NCI-H1417 (cell line): ENCODE measurements at places on chromosomes 2 and 18.

DNA sequence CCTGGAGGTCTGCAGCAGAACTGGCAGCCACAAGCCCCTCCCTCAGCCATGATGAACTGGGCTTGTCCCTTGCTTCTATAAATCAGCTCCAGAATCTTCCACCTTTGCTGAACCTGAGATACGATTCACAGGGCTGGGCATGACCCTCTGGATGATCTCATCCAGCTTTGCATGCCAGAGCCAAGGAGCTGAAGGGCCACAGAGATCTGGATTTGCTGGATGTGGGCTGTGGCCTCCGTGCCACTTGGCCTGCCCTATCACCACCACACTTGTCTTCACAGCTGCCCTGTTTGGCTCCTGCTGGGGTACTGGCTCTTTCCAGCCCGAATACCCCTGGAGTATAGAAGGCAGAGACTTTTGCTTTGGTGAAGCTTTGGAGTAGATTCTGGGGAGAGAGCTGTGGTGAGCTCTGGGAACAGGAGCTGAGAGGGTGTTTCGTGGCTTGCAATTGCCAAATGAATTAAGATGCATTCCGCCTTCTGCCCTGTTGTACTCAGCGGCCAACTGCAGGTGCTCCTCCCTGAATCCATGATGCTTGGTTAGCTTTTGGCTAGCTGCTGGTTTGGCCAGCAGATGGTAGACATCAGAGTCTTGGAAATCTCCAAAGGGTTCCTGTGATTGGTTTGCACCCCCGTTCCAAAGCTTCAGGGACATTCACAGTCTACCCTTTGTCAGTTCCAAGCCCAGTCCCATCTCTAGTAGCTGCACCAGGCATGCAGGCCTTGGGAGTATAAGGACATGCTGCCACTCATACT is 30.9 kb upstream of the GIGYF2 start:
- DNase-seq, result no peak

GRCh38 chr2:236642125-236642524 is 72.5 kb downstream of the ACKR3 start:
- DNase-seq, result no peak

DNA sequence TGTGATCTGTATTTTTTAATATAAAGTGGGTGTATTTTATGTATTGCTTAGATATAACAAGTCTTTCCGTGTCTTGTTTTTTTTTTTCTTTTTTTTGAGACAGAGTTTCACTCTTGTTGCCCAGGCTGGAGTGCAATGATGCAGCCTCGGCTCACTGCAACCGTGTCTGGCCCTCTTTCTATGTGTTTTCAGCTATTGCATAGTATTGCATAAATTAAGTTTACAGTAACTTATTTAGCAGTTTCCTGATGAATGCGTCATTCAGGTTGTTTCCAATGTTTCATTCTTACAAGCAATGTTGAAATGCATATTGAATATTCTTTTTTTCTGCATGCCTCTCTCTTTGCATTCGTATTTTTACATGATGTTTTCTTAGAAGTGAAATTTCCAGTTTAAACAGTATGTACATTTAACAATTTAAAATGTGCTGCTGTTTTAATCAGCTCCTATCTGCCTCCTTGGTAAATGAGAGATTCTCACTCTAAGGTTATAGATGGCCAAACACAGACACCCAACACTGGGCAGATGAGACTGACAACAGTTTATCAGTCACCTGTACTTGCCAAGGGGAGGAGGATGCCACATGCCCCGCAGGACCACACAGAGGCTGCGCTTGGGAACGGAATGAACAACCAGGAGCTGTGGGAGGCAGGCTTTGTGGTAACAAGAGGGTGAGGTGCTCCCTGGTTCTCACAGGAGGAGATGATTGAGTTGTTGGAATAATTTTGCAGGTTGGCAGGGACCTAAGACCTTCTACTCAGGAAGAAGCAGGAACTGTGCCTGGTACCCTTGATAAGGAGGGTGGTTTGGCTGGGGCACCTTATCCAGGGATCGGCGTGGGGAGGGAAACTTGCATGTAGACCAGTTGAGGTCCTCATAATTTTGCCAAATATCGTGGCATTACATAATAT is 7.5 kb downstream of the SLC9A4 start:
- DNase-seq, result no peak

DNA sequence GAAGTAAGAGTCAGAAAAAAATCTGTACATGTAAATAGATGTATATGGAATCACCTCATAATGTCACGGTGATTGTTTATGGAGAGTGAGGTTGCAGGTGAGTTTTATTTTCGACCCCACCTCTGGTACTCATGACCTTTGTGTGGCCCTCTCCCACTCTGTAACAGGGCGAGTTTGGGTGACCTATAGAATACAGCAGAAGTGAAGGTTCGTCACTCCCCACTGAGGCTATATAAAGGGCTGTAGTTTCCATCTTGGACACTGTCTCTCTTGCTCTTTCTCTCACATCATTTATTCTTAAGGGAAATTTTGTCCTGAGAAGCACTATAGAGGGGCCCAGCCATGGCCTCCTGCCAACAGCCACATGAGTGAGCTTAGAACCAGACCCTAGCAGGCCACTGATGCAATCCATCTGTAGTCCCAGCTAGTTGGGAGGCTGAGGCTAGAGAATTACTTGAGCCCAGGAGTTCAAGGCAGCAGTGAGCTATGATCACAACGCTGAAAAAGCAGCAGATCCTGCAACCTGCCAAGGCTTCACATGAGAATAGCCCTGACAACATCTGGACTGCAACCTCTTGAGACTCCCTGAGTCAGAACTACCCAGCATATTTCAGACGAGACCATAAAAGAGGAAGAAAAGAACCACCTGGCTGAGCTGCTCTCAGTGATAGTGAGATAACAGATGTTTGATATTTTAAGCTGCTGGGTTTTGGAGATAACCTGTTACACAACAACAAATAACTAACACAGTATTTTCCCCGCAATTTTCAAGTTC is 74.3 kb upstream of the SLC1A4 start:
- DNase-seq, result no peak

GRCh38 chr18:48193521-48194492 is 215.4 kb downstream of the ZBTB7C start:
- DNase-seq, result no peak

GRCh38 chr18:79620576-79621165 is 58.9 kb upstream of the CTDP1 start:
- DNase-seq, result no peak

- no peak for DNase-seq
Measured at GRCh38 chr2:126909366-126909765, 10.7 kb downstream of the TEX51 start.

DNA sequence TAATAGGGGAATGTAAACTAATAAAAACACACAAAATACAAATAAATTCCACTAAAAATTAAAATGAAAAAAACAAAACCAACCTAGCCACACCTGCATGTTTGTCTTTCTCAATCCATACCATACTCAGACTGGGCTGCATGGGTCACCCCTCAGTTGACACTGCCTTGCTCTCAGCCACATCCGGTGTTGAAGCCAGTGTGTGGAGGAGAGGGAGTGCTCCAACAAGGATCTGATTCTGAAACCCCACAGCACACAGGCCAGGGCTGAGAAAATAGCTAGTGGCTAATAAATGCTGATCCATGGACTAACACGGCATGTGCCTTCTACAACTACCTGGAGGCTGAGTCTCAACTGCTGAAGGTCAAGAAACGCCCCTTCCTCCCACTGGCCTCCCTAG is 13.7 kb downstream of the RND3 start:
- DNase-seq, result no peak

DNA sequence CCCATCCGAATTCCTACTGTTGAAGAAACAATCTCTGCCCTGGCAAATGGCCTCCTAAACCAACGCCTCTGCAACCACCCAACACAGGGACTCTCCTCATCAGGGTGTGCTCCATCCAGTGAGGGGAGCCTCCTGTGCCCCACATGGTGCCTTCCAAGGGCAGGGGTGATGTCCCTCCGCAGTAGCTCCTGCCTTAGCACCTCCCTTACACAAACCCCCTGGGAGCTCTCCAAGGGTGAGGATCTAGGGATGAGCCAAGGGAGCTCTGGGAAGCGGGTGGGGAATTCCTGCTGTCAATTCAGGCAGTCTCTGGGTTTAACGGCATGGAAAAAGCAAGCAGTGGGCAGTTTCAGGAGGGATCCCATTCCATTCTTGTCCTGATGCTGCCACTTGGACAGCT is 3.8 kb downstream of the GALNT14 start:
- DNase-seq, result no peak

DNA sequence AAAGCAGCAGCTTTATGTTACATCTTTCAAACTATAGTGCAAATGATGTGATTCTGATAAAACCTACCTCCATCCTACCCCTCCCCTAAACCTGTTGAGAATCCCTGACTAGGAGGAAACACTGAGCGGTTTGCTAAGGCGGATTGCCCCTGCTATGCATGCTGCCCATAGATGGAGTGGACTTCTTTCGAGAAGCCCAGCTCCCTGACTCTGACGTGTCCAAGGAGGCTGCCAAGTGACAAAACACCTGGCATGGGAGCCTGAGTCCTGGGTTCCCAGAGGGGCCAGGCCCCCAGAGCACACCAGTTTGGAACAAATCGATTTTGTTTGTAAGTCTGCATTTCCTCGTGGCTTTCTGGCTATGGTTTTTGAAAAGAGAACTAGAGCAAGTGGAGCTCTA is 1.4 kb upstream of the UXS1 start:
- no peak for DNase-seq

DNA sequence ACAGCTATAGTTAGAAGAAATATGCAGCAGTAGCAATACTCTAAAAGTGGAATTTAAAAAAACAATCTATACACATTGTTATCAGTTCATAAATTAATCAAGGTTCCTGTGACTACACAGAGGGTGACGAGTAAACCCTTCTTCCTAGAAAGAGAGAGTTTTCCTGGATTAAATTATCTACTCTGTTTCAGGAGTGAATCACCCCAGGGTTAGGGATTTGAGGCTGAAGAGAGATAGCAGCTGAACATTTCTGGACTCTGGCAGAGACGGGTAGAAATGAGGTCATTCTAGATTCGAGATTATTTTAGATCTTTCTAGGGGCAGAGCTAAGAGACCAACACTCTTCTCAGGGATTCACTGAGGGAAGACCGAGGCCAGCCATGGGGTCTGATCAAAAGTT is 38.8 kb upstream of the PMAIP1 start:
- no peak for DNase-seq

- no peak for DNase-seq
Measured at GRCh38 chr2:12318427-12319057, 398.2 kb upstream of the TRIB2 start.

GRCh38 chr2:101753720-101754490 is 56.4 kb downstream of the MAP4K4 start:
- no peak for DNase-seq
